Right atrium auricular region (tissue), 2 donors: ENCODE measurements at places on chromosomes 3 and 15. TPM values are rescaled to one million over a fixed set of nuclear protein-coding genes. Genes with fewer than 3 reads are reported as not detected.

The THRB gene
- total RNA-seq: 4.2 TPM

The SCG3 gene
- total RNA-seq: not detected

The RETNLB gene
- total RNA-seq: not detected

The ANO10 gene
- total RNA-seq: 11.3 TPM

The ITIH1 gene
- not detected for total RNA-seq

DNA sequence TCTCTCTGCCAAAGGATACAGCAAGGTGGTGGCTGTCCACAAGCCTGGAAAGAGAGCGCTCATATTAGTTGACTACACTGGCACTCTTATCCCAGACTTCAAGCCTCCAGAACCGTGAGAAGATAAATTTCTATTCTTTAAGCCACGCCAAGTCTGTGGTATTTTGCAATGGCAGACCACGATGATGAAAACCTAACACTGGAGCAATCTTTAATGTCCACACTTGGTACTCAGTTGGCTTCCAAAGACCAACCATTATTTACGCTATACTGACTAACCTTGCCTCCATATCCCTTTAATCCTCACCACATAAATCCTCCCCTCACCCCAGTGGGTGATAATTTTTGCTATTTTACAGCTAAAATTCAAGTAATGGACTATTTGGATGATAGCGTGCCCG is 16.9 kb upstream of the LACTB start:
- no peak overlapping the region for H3K27ac ChIP-seq
- H3K27me3 ChIP-seq: no peaks in the 10 kb centered on the region
- DNase-seq: no peak
- no peaks in the 10 kb centered on the region for H3K4me1 ChIP-seq
- no peaks in the 10 kb centered on the region for H3K36me3 ChIP-seq

DNA sequence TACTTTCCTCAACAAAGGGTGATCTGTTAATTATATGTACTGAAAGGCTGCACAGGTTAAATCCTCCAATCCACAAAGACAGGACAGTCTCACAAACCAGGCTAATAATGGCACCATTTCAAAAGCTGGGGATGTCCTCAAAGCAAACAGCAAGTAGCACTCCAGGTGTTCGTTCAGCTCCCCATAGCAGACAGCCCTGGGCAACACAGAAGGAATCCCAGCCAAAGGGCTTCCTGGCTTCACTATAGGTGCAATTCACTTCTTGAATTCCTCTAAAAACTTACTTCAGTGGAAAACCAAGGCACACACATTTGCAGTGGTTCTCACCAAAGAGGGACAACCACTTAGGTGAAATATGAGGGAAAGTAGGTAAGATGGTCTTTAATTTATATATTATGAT is 166.7 kb downstream of the CTNNB1 start:
- no peak for DNase-seq
- H3K4me1 ChIP-seq: peaks cover 13% of the 10 kb centered on the region
- H3K27ac ChIP-seq: no peak overlapping the region
- H3K36me3 ChIP-seq: no peaks in the 10 kb centered on the region
- H3K4me3 ChIP-seq: no peak overlapping the region
- no peaks in the 10 kb centered on the region for H3K27me3 ChIP-seq

DNA sequence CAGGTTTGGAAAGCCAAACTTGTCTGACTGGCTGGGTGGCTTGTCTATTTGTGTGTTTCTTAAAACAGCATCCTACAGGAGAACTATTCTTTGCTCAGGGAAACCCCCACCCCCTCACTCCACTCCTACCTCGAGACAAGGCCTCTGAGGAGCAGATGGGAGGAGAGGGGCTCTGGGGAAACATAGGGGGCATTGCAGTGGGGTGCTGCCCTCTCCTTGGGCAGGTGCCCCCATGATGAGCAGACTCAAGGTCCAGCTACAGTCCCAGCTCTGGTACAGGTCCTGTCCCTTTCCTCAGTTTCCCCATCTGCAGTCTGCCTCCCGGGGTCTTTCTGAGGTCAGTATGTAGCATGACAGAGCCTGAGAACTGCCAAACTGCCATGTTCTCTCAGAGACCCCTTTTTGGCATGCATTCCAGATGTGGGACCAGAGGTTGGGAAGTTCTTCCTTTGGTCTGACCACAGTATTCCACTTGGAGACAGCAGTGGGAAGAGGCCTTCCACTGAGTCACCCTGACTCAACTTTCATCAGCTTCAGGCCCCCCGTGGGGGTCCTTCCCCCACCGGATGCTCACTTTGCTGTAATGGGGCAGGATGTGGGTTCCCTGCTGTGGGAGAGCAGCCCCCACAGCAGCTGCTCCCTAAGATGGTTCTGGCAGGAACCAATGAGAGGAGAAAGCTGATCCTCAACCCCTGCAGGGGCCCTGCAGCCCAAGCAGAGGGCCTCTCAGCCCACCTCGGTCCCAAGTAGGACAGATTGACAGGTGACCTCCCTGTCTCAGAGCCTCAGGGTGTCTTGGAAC is 32.3 kb upstream of the CYP11A1 start:
- no peak for DNase-seq
- no peak overlapping the region for H3K27ac ChIP-seq
- H3K4me3 ChIP-seq: no peak overlapping the region
- no peaks in the 10 kb centered on the region for H3K27me3 ChIP-seq
- H3K4me1 ChIP-seq: peaks cover 13% of the 10 kb centered on the region

DNA sequence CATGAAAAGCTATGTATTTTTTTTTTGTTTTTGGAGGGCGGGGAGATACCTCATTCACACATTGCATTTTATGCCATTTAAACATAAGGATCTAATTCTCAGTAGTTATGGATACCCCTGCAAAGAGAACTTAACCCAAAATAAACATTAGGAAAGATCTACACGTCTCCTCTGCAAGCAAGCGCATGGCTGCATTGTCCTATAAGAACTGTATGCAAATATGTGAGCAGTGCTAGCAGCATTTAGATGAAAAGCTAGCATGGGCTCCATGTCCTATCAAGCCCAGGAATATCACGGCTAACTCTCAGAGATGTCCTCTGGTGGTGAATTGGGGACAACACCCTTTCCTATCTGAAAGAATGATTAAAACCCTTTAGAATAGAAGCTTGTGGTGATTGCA is 292.8 kb downstream of the MEX3B start:
- no peaks in the 10 kb centered on the region for H3K27me3 ChIP-seq
- no peak for DNase-seq
- H3K4me3 ChIP-seq: no peak overlapping the region
- H3K36me3 ChIP-seq: no peaks in the 10 kb centered on the region
- no peaks in the 10 kb centered on the region for H3K4me1 ChIP-seq
- no peak overlapping the region for H3K27ac ChIP-seq

- H3K27ac ChIP-seq: no peak overlapping the region
- no peak overlapping the region for H3K4me3 ChIP-seq
- H3K4me1 ChIP-seq: no peaks in the 10 kb centered on the region
- no peaks in the 10 kb centered on the region for H3K27me3 ChIP-seq
- DNase-seq: no peak
Observed at GRCh38 chr3:69509288-69509687, 123.4 kb upstream of the FRMD4B start.

DNA sequence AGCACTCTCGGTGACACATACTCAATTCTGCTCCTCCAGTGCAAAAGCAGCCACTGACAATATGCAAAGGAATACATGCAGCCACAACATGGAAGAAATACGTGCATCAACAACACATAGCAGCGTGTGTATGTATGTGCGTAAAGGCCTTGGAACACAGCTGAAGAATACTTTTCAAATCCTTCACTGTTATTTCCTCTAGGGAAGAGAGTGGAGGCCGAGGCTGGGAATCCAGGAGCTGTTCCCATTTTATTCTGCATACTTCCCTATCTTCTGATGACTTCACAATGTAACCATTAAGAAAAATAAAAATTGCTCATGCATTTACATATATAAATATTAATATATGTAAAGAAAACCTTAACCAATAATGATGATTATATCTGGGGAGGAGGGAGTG is 36.6 kb upstream of the MGLL start:
- no peak overlapping the region for H3K4me3 ChIP-seq
- H3K4me1 ChIP-seq: no peaks in the 10 kb centered on the region
- no peaks in the 10 kb centered on the region for H3K27me3 ChIP-seq
- H3K27ac ChIP-seq: no peak overlapping the region

DNA sequence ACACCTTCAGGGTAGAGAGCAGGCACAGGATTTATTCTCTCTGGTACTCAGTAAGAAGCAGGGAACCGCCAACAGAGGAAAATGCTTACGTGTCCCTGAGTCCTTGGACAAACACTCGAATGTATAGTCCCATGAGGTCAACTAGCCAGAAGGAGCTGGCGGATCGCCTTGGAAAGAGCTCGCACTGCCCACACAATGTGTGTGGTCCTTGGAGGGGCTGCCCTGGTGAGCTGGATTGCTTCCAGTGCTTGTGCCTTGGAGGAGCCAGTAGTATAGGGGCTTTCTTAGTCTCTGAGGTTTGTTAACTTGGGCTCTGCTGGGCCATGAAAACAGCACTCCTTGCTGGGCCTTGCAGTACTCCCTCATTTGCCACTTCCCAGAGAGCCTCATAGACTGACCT is 40.7 kb upstream of the VILL start:
- H3K4me3 ChIP-seq: no peak overlapping the region
- no peak overlapping the region for H3K27ac ChIP-seq
- DNase-seq: no peak
- peaks cover 41% of the 10 kb centered on the region for H3K4me1 ChIP-seq

DNA sequence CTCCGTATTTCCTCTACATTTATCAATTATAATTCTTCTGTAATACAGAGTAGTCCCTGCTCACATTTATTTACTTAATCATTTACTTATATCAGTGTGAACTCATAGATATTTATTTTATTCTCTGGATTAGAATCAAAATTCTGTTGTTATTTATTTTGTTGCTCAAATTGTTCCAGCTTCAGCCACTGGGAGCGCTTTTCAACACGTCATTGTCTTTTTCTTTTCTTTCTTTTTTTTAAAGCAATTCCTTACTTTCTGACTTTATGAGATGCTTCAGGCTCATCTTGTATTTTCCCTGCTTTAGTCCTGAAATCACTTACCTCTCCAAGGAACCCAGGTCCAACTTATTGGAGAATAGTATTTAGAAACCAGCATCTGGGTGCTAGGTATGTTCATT is 53.4 kb downstream of the GLCE start:
- H3K4me3 ChIP-seq: no peak overlapping the region
- no peaks in the 10 kb centered on the region for H3K27me3 ChIP-seq
- no peaks in the 10 kb centered on the region for H3K4me1 ChIP-seq
